T-cell (primary cell): ENCODE measurements at places on chromosomes 1 and 21. TPM values are rescaled to one million over a fixed set of nuclear protein-coding genes. Genes with fewer than 3 reads are reported as not detected.

OR6K3 gene
- not detected for total RNA-seq

DNA sequence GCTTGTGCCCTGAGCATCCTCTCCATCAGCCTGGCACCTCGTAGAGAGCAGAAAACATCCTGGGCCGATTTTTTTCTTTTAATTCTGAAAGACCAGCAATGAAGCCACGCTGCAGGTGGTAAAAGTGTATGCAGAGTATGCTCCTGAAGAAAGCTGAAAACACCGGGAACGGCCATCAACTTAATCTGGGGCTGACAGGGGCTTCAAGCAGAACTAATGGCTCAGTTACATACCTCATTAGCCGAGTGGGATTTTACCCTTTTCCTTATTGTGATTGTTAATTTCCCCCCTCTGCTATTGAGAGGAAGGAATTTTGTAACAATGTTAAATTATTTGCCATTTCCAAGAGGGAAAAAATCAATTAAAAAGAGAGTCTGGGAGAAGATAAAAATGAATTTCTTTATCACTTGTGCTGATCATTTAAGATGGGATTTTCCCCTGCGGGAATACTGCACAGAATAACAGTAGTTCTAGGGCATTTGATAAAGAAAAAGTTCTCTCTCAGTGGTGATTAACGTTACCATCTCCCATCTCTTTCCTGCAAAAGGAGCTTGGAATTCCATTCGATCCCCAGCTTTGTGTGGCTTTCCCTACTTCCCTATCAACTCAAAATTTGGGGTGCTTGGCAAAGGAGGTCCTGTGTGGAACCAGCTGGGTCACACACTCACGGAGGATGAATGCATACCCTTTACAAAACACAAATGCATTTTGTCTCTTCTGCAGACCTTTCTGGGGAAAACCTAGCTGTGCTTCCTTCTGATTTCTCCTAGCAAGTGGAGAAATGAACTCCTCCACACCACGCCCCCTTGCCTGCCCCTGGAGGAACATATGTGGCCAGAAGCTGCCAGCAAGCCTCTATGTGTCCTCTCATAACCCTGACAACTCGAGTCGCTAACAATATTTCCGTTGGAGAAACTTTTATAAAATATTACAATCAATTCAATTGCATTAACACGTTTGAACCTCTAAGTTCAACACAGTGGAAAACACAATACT is 70.9 kb downstream of the RRAGC start:
- no peak overlapping the region for H3K27ac ChIP-seq
- H3K4me1 ChIP-seq = no peaks in the 10 kb centered on the region
- no peaks in the 10 kb centered on the region for H3K36me3 ChIP-seq
- no peak for DNase-seq
- H3K27me3 ChIP-seq = peaks cover 10% of the 10 kb centered on the region

GRCh38 chr21:30340714-30341573 is 3.5 kb upstream of the KRTAP27-1 start:
- no peak for DNase-seq
- no peak overlapping the region for H3K4me3 ChIP-seq
- H3K27me3 ChIP-seq = no peaks in the 10 kb centered on the region

GRCh38 chr1:170395149-170395548 is 136.8 kb upstream of the GORAB start:
- no peak for DNase-seq
- H3K4me3 ChIP-seq = no peak overlapping the region
- H3K27ac ChIP-seq = no peak overlapping the region
- H3K27me3 ChIP-seq = no peaks in the 10 kb centered on the region

AMY1A gene
- not detected for total RNA-seq

MEX3A gene
- total RNA-seq = 0.03 TPM

GRCh38 chr1:77511440-77511840 is 171.0 kb downstream of the ZZZ3 start:
- no peak for DNase-seq
- H3K27me3 ChIP-seq = no peaks in the 10 kb centered on the region

FBXO42 gene
- 23.4 TPM for total RNA-seq

RAB42 gene
- total RNA-seq = not detected
